ENCODE measurements at places on chromosomes 6 and 20.

DNA sequence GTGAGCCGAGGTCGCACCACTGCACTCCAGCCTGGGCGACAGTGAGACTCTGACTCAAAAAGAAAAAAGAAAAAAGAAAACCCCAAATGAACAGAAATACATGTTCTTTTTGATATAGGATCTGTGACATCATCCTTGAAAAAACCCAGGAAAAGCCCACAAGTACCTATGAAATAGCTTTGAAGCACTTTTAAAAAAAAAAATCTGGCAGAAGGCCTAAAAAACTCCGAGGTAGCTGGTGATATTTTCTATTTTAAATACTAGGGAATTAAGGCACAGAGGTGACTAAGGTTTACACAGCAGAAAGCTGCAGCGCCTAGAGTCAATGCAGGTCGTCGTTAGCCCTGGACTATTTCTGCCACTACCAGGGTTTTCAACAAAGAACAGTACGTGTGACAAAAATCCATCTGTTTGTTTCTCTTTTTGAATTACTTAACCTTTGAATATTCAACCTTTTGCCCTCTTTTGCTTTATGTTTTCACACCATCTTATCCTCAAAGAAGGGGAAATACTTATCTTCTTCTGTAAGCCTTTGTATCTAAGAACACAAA is 39.4 kb upstream of the EEF1A1 start:
- DNase-seq: no peak

DNA sequence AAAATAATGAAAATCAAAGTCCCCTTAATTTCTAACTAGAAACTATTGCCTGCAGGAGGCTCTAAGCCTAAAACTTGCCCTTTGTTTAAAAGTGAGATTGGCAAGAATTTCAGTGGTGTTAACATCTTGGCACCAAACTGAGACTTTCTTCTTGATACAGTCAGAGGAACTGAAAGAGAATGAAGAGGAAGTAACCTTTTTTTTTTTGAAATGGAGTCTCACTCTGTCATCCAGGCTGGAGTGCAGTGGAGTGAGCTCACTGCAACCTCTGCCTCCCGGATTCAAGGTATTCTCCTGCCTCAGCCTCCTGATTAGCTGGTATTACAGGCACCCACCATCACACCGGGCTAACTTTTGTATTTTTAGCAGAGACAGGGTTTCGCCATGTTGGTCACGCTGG is 3.6 kb downstream of the DOP1A start:
- DNase-seq: no peak

- DNase-seq: peak; percentile 28
Observed at GRCh38 chr6:83430611-83431544, at the start of gene ME1. Gene ME1 (minus strand): TSS chr6:83431051. CDS start chr6:83430954, 97 bp downstream.

- DNase-seq: peak; percentile 81
Observed at GRCh38 chr20:33667676-33668465, 1.1 kb downstream of the ACTL10 start.

- no peak for DNase-seq
Observed at GRCh38 chr6:145241039-145241438, 494.3 kb downstream of the EPM2A start.

GRCh38 chr20:41367393-41367695 is 726 bp upstream of the EMILIN3 start:
- DNase-seq: no peak

- DNase-seq: no peak
Observed at GRCh38 chr20:57037689-57038088, 228.8 kb downstream of the BMP7 start.

DNA sequence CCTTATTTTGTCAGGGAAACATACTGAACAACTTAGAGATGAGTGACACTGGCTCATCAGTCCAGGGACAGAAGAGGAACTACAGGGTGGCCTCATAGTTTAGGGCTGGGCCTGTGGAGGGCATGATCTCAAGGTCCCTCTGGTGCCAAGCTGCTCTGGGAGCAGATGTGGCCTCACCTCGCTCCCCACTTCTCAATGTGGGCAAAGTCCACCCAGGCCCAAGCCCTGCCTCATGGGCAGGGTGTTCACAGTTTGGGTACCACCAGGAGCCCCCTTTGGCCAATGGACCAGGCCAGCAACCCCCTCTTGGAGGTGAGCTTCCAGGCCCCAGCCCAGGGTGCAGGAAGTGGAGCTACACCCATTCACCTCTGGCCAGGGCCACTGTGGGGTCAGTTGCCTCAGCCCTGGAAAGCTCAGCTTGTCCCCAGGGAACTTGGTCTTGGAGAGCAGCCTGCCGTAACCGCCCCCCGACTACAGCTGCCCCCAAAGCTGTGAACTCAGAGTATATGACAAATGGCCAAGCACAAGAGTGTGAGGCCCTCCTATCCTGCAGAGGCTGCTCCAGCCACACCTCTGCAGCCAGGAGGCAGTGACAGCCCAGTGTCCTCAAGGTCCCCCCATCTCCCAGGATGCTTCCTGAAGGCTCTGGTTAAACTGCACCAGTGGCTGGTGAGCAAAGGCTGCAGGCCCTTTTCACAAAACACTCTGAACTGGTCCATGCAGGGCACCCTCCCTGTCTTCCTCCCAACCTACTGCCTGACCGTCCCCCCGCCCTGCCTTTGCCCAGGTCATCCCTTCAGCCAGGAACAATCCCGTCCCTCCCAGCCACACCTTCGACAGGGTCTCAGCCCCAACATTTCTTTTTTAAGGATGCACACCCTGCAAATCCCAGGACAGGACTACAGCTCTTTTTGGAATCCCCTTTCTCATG is 3.6 kb downstream of the ADISSP start:
- DNase-seq: no peak

DNA sequence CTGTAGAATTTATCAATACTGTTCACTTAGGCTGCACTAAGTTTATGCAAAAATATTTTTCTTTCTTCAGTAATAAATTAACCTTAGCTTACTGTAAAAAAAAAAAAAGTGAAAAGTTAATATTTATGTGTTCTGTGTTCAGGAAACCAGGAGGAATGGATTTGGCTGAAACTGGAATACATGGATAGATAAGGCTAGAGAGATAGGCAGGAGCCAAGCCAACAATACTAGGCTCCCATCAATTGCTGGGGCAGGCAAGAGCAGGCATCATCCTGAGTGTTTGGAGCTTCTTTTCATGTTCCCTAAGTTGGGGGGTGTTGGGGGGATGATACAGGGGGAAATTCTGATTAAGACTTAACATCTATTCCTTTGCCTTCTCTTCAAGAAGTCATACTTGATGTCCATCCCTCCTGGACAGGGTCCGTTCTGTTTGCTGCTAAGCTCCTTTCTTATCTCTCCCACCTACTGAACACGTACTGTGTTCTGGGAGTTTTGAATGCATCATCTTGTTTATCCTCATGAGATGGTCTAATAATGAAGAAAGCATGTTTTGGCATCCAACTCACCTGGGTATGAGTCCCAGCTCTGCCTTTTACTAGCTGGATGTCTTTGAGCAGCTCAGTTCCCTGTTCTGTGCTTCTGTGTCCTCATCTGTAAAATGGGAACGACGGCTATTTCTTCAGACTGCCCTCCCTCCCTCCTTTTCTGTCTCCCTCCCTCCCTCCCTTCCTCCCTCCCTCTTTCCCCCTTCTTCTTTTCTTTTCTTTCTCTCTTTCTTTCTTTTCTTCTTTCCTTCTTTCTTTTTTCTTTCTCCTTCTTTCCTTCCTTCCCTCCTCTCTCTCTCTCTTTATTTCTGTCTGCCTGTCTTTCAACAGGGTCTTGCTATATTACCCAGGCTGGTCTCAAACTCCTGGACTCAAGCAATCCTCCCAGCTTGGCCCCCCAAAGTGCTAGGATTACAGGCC is 6.4 kb upstream of the PROCR start:
- DNase-seq: no peak

GRCh38 chr6:6631534-6632276 is 43.2 kb downstream of the LY86 start:
- no peak for DNase-seq

DNA sequence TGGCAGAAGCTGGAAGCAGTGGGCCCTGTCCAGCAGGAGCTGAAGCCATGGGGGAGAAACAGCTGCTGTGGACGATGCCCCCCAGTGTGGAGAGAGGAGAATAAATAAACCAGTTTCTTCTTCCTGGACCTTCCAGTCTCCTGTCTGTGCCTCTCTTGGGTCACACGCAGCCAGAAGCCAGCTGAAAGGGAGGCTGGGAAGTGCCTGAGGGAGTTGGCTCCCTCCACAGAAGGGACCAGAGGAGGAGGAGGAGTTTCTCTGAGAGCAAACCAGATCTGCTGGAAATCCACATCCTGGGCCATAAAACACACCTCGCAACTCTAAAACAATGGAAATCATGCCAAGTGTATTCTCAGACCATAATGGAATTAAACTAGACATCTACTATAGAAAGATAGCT is 577.0 kb downstream of the CDH26 start:
- no peak for DNase-seq

GRCh38 chr20:59335377-59335776 is 35.0 kb downstream of the EDN3 start:
- DNase-seq: no peak

- DNase-seq: no peak
Observed at GRCh38 chr6:39327507-39327906, 5.0 kb upstream of the KCNK16 start.

DNA sequence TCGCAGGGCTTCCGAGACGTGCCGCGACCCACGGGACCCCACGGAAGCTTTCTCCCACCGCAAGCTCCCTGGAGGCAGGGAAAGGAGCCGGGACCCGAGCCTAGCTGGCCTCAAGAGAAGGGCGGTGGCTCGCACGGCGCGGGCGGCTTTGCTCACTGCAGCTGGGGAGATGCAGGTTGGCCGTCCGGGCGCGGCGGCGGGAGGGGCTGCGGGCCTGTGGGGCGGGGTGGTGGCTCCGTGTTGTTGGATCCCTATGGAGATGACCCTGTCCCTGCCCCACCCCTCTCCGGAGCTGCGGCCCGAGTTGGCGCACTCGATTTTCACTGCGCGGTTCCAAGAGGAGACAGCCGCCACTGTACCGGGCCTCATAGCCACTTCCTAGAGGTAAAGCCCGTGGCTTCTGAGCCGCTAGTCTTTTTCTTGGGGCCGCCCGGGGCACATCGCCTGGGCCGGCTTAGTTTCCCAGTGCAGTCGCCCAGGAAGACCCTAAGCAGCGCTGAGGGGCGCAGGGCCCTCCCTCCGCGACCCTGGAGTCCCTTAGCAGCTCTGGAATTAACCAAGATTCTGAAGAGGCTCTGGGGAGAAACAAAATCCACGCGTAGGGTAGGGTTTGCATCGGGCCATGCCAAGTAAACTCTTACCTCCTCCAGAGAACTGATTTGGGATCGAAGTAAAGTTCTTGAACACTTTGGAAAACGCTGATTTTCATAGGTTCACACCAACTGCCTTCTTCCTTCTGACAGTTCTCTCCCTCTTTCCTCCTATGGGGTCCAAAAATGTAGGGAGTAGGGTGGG is at the start of gene ECT2L:
Gene ECT2L (plus strand): TSS at position 279 of the 795 bp plus-strand sequence. CDS start 17,188 bp downstream, outside the sequence.
- no peak for DNase-seq

DNA sequence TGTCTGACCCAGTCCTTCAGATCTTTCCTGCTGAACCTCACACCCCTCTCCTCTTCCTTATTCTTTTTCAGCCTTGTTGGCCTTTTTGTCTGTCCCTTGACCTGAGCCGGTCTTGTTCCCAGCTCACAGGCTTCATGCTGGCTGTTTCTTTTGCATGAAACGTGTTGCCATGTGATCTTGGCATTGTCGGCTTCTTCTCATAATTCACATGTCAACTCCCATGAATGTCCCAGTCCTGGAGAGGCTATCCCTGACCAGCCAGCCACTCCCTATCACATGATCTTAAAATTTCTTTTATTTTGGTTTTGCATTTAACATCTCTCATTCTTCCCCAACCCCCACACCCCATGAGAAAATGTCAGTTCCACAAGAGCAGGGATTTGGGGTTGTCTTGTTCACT is 131.2 kb upstream of the TSHZ2 start:
- no peak for DNase-seq

- DNase-seq: no peak
Observed at GRCh38 chr6:110432285-110432900, 17.0 kb upstream of the DDO start.

Data from CD4-positive, alpha-beta T cell treated with Interleukin-4 for 1 hour (primary cell).